ENCODE measurements at places on chromosomes 7 and 10.

DNA sequence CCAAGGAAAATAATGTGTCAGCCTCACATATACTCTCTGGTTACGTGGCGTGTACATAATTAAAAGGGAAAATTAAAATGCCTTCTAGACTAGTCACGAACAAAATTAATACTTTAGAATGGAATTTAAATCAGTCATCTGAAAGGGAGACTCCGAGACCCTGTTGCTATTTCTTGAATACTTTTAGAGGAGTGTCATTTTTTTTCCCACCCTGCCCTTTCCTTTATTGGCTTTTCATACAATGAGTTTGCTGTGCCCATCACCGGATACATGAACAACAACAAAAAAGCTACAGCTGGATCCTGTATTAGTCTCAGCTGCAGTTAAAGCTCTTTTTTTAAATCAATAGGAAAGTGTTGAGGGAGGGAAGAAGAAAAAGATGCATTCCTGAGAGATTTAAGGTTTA lies 20.1 kb downstream of the CYTH3 start:
- no peak for DNase-seq

DNA sequence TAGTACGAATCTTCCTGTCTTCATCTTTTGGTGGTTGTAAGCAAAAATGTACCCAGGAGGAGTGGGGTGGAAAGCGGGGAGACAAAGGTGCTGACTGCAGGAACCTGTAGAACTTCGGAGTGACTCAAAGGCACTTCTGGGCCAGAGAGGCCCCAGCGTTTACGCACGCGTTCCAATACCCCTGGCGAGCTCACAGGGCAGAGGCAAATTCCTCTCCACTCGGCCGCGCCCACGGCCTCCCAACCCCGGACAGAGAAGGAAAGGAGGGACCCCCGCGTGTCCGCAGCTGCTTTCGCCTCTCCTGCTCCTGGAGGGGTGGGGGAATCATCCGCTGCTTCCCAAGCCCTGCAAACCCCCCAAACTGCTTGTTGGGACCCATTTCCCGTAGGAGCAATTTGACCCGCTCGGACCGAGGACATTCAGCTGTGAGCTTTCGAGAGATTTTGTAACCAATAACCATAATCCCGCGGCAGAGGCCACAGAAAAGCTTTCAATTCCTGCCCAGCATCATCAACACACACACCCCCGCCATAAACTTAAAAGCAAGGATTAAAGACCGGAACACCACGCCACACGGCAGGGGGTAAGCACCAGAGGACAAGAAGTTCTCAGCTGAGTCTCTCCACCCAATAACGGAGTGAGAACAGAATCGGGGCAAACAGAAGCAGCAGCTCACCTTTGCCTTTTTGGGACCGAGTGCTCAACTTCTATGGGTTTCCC lies 2.3 kb downstream of the IGF2BP3 start:
- peak; percentile 27 for DNase-seq

GRCh38 chr10:23610626-23611307 lies 171.9 kb downstream of the OTUD1 start:
- DNase-seq = no peak

- DNase-seq = no peak
Observed at GRCh38 chr10:653991-654646, 35.3 kb downstream of the DIP2C start.

- peak; percentile 68 for DNase-seq
Observed at GRCh38 chr7:36923943-36924436, 199.7 kb upstream of the AOAH start.

DNA sequence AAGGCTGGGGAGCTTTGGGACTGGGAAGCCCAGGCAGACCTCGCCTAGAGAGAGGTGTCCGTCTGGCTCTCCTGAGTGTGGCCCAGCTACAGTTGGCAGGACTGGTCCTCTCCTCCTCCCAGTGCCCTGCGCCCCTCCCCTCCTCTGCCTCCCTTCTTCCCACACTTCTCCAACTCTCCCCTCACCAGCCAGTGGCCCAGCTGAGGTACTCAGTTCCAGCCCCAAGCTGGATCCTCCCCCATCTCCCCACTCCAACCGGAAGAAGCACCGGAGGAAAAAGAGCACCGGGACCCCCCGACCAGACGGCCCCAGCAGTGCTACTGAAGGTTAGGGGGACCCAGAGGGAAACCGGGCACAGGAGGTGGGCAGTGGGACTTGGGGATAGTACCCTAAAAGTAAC lies 27.7 kb downstream of the GBX1 start:
- no peak for DNase-seq

DNA sequence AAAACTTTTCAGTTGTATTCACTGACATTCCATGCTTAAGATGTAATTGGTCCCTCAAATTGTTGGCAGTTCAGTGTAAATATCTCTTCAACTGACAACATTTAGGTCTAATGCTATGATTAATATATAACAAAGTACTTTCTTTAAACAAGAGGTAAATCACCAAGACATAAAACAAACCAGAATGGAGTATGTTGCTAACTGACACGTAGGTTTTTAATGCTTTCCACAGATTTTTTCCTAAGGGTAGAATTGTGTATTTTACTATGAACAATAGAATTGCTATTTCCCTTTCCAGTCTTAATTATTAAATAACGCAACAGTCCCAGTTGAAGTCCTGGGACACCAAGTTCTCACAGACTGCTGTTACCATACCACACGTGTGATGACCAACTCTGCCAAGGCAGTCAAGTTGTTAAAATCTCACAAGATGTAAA lies 4.1 kb downstream of the JCAD start:
- no peak for DNase-seq

GRCh38 chr7:101558742-101559325 lies 70.3 kb downstream of the MYL10 start:
- no peak for DNase-seq

GRCh38 chr7:1943326-1943725 lies 273.2 kb downstream of the ELFN1 start:
- no peak for DNase-seq

All from suppressor macrophage treated with lipopolysaccharide for 4 hours (primary cell).